Left cardiac atrium (tissue), 4 donors: ENCODE measurements at places on chromosomes 7 and 10.
A peak's percentile ranks its signal among the peaks of the same experiment; 100 is the strongest.

DNA sequence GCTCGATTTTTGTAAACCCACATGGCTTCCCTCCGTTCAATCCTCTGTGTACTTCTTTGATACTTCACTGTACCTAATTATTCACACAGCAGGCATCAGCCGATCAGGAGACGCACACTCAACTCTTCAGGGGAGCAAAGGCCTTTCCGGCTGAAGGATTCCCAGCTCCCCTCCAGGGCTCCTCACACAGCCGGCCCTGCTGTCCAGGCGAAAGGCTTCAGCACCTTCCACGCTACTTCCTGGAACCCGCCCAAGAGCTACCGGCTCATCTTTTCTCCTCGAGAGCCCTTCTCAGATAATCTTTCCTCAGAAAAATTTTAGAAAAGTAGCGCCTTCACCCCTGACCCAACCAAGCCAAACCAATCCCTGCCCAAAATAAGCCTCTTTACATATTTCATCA is 270.4 kb downstream of the ZMYND11 start:
- no peak for DNase-seq

GRCh38 chr10:7609556-7609955 is 57.2 kb downstream of the ITIH5 start:
- DNase-seq, result no peak

DNA sequence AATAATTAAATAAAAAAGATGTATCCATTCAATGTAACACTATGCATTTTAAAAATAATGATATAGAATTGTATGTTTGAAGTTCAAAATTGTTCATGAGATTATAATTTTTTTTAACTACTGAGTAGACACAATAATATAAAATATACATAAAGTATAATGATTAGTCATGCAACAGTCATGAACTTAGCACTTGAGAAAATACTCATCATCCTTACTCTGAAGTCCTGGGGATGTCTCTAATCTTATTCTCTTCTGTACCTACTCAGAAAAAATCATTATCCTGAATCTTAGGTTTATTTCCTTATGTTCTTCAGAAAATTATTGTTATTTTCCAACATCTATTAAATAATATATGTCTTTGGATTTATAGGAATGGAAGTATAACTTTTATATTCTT is 26.4 kb upstream of the IKZF1 start:
- DNase-seq, result no peak

DNA sequence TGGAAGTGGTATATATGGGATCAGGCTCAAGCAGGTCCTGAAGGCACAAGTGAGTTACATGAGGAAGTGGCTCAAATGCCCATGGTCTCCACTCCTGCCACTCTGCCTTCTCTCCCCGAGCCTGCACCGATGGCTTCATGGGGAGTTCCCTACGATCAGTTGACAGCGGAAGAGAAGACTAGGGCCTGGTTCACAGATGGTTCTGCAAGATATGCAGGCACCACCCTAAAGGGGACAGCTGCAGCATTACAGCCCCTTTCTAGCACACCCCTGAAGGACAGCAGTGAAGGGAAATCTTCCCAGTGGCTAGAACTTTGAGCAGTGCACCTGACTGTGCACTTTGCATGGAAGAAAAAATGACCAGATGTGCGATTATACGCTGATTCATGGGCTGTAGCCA is 95.3 kb downstream of the HOXA1 start:
- DNase-seq, result no peak

GRCh38 chr7:32293833-32294232 is 196.3 kb downstream of the LSM5 start:
- no peak for DNase-seq

- DNase-seq, result no peak
Observed at GRCh38 chr7:126302639-126303038, 950.1 kb downstream of the GRM8 start.

DNA sequence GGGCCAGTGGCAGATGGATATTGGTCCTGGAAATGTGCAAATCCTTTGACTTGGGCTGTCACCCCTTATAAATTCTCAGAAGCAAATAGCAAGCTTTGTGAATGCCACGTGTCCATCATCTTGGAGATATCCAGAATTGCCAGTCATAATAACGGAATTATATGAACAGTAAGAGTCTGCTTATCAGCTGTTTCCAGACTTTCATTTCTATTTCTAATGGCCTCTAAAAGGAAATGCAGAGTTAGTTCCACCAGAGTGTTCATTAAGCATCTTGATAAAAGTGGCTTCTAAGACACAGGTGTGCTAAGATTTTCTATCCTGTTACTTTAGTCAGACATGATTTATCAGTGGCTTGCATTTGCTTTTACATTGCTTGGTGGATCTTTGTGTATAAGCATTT is 87.4 kb downstream of the RAMP3 start:
- DNase-seq, result no peak

- DNase-seq, result peak; percentile 38
Observed at GRCh38 chr10:70561070-70561469, 41.5 kb downstream of the PRF1 start.

GRCh38 chr10:130497056-130498010 is 361.1 kb downstream of the GLRX3 start:
- DNase-seq, result no peak

GRCh38 chr7:2539031-2539911 is 16.1 kb downstream of the BRAT1 start:
- DNase-seq, result peak; percentile 5

DNA sequence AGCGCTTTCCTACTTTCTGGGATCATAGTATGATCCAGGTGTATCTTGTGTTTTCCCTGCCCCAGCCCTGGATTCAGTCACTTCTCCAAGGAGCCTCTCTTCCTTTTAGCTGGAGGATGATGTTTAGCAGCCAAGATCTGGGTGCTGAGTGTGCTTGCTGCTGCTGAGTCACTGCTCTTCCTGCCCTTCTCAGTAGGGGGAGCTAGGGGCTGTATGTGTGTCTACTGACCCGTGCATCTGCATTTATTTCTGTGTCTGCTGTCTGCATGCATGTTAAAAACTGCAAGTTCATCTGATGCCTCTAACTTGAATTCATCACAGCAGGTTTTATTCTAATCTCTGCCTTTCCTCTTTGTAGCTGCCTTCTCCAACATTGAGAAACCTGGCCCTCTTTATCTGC is 31.6 kb downstream of the MGMT start:
- no peak for DNase-seq

DNA sequence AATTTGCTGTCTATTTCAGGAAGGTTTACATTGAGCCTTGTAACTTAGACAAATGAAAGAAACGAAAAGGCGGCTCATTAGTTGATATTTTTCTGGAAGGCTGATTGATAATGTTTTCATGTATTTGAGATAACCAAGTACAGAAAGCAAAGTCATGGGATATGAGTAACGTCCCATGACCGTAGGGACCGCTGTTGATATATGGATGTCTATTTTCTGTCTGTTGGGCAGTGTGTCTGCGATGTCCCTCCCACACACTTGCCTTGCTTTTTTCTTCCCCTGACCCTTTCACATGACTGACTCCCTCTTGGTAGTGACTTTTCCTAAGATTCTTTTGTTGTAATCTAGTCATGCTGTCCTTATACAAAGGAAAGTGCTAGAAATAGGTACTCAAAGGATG is 57.0 kb upstream of the GPR158 start:
- no peak for DNase-seq

- no peak for DNase-seq
Observed at GRCh38 chr10:37588299-37588698, 269.1 kb downstream of the ZNF248 start.

- no peak for DNase-seq
Observed at GRCh38 chr10:46018453-46019176, 11.8 kb downstream of the NCOA4 start.

- DNase-seq, result no peak
Observed at GRCh38 chr10:46301721-46302479, 15.1 kb downstream of the ANTXRL start.

DNA sequence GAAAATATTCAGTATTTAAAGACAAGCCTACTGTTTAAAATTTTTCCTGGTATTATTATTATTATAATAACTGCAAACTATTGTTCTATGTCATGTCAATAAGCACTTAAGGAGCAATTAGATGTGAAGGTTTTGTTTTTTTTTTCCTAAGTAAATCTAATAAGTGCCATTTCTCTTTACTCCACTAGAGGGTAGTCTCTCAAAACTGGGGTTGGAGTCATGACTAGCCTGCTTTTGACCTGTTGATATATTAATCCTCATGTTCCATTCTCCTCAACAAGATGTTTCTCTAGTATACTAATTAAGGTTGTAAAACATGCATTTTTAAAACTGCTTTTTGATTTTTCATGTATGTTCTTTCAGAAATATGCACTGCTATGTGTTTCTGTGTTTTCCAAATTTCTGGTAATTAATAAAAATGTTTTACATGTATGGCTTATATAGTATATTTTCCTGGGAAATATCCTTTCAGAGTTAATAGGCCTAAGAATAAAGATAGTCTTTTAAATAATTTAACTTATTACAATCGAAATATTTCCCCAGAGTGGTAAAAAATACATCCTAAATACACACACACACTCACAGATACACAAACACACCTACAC is 1.0 kb upstream of the LRRN3 start:
- no peak for DNase-seq

DNA sequence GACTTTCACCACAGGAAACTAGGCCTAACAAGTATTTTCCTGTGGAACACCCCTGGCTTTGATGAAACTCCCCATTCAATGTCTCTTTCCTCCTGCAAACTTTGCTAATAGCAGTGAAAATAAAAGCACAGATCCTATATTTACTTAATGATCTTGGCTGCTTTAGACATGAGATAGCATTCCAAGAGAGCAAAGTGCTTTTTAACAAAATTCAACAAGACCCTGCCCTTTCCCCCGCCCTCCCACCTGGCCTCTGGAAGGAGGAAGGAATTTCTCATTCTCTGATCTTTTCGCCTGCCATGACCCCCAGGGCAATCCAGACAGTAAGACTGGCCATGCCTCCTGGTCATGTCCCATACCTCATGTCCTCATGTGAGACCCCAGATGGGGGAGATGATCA is 185.7 kb downstream of the KCNMA1 start:
- DNase-seq, result no peak

DNA sequence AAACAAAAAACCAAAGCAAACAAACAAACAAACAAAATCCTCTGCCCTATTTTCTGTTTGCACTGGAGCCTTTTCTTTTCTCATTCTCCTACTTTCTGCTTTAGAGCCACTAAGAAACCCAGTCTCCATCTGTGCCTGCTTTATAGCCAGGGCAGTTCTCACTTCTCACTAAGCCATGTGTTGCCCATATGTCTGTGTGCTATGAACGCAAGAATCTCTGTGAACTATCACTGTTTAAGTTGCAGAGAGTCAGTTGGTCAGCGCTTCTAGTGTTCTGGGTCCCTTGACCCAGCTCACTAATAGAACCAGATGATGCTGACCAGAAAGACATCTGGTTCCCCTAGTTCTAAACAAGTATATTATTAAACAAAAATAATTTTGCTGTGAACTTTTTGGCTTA is 81.4 kb downstream of the FAM185A start:
- no peak for DNase-seq

DNA sequence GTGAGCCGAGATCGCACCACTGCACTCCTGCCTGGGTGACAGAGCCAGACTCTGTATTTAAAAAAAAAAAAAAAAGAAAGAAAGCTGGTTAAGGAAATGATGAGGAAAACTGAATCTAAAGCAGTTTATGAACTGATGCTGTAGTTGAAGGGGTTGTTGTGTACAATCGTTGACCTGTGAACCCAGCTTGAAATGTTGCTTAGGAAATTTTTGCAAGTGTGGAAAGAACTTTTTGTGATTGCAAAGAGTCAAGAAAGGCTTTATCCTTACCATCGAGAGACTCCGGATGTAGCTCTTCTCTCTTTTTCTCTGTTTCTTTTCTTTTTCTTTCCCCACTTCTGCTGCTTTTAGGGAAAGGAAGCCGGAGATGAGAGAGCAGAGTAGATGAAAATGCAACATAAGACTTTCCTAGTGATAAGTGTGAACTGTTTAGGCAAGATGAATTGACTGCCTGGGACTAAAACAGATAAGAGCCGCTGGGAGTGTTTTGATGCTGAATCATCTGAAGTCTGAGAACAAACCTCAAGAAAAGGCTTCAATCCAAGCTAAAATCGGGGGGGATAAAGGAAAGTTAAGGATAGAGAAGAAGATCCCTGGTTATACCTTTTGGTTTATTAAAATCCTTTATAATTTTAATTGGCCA is 69.0 kb downstream of the TAF3 start:
- DNase-seq, result no peak

- DNase-seq, result no peak
Observed at GRCh38 chr10:34116220-34116641, 698.9 kb downstream of the PARD3 start.

DNA sequence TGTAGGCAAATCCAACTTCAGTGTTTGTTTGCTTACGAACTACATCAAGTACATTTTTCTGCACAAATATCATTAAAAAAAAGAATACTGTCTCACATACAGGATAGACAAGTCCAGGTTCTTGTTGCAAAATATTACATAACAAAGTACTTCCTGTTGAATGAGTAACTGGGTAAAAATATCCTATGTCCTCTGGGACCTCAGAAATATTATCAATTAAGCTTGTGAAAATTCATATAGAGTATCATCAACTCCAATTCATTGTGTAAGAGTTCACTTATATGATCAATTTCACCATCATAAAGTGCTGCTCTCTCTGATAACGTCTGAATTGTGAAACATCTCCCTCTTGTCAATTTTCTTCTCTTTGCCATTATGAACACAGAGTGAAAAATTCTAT is 22.6 kb downstream of the HERC4 start:
- no peak for DNase-seq

- DNase-seq, result no peak
Observed at GRCh38 chr7:21149809-21150208, 278.1 kb upstream of the SP4 start.

GRCh38 chr7:46368871-46369270 is 447.8 kb upstream of the IGFBP3 start:
- DNase-seq, result no peak

GRCh38 chr10:3399756-3400155 is 227.2 kb upstream of the PITRM1 start:
- no peak for DNase-seq

DNA sequence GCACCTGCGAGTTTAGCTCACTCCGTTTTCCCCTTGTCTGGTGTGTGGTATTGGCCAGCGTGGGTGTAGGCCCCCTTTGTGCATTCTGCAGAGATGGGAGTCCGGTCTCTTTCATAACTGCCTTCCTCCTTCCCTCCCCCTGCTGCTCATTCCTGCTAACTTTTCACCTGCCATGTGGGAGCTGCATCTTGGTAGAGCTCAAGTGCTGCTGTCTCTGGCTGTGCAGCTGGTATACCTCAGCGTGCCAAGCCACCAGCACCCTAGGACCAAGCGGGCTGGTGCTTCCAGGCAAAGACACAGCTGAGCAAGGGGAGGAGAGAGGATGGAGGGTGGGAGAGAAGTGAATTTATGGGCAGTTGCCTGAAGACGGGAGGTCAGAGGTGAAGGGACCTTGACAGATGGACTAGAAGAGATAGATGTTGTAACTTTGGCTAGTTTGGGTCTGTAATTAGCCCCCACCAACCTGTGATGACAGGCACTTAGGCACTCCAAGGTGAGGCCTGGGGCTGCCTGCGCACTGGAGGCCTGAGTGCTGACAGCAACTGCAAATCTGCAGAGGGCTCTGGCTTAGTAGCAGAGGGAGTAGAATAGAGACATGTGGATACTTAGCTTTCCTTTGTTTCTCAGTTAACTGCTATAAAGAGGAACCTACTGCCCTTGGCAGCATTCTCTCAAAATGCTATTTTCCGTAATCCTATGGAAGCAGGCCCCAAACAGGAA is 148.8 kb upstream of the AGK start:
- DNase-seq, result peak; percentile 27

GRCh38 chr10:49634069-49634660 is 20.3 kb downstream of the CHAT start:
- DNase-seq, result no peak

- no peak for DNase-seq
Observed at GRCh38 chr10:52583336-52583735, 189.2 kb downstream of the MBL2 start.

GRCh38 chr10:14645239-14645960 is 129.3 kb downstream of the FAM107B start:
- no peak for DNase-seq
